ENCODE measurements at places on chromosomes 4 and X.

- DNase-seq = no peak
These were observed at the start of gene IQSEC2 for GRCh38 chrX:53281321-53281822. TSS of gene IQSEC2 (minus strand) at chrX:53281584.

DNA sequence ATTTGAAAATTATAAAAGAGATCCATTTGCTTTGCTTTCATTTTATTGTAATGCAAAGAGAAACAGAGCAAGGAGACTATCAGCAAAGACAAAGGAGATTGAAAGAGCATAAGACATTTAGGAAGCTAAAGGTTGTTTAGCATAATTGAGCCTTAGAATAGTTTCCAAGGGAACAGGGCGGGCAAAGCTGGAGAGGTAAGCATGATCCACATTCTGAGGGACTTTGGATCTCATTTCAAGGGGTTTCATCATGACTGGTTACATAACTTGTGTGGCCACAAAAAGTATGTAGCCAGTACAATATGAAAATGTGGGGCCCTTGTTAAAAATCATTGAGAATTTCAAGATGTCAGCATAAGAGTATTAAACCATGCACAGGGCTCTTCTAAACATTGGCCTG is 406.5 kb downstream of the RPA4 start:
- DNase-seq = no peak

DNA sequence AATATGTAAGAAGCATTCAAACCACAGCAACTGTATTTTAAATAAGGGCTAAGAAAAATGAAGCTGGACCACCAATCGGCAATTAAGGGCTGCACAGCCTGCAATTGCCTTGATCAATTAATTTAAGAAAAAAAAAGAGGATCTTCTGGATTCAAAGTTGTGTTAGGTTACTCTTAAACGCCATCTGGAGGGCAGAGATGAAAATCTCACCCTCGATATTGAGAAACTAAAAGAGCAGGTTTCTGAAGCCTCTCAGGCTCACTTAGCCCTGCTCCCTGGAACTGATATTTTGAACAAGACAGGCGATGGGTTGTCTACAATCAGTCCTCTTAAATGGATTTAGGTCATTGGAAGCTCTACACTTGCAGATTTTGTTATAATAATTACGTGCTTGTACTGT is 579.4 kb downstream of the GRXCR1 start:
- DNase-seq = no peak

DNA sequence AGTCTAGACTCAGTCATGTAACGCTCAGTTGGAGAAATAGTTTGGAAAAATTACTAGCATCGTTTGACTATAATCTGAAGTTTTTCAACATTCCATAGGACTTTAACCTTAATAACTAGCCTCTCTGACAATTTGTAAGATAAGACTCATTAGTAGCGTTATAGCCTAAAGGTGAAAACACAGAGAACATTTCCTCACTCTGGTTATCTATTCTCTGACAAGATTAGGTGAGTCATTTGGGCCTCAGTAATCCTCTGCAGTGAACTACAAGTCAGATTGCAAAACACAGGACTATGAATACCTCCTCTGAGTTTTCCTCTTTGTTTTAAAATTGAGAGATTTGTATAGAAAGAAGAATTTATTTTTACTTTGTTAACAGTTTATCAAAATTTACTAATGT is 31.8 kb upstream of the PDLIM5 start:
- no peak for DNase-seq

- DNase-seq = no peak
These were observed 571.9 kb upstream of the FAM241A start for GRCh38 chr4:111573386-111573785.

All from stimulated activated CD4-positive, alpha-beta T cell treated with anti-CD3 and anti-CD28 coated beads, Interleukin-1b, Interleukin-23, amount 100 ng/mL, for 1 hour (primary cell).